ENCODE measurements at places on chromosomes 5 and 9.

DNA sequence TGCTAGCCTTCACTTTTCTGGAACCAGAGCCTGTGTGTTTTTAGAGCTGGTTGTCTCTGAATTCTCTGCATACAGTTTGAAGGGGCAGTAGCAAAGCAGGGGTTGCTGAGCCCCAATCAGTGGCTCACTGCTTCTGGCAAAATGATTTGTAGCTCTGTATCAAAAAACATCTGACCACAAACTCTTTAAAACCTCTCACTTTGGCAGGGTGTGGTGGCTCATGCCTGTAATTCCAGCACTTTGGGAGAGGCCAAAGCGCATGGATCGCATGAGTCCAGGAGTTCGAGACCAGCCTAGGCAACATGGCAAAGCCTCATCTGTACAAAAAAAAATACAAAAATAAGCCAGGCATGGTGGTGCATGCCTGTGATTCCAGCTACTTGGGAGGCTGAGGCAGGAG is 28.3 kb upstream of the APC start:
- no peak for DNase-seq

GRCh38 chr5:148926207-148926606 is 99.8 kb downstream of the ADRB2 start:
- DNase-seq: no peak

DNA sequence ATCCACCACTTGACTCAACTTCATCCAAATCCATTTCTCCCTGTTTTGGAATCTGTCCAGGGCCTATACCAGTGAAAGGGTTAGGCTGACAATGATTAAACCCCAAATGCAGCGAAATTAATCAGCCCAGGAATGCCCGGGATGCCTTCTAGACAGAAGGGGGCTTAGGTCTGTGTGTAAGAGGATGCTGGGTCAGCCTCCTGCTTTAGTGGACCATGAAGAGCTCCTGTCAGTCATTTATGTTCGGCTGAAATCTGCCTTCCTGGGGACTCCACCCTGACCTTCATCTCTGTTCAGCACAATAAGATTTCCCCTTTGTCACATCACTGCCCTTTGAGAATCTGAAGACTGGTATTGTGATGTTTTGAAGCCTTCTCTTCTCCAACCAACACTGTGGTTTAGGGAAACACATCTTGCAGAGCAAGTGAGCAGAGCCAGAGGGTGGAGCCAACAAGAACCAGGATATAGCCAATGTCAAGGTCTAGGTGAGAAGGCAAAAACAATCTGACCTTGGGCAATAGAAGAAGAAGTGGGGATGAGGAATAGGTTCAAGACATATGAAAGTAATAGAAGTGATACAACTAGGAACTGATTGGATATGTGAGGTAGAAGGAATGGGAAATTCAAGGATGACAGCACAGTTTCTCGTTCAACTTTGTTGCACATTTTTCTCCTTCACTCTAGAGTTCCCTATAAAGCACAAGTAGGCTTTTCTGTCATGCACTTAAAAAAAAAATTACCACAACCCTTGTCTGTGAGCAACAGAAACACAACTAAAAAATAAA is 234.4 kb downstream of the ARHGAP26 start:
- no peak for DNase-seq

- no peak for DNase-seq
These were observed 666.3 kb downstream of the DNAH5 start for GRCh38 chr5:13278148-13278547.

DNA sequence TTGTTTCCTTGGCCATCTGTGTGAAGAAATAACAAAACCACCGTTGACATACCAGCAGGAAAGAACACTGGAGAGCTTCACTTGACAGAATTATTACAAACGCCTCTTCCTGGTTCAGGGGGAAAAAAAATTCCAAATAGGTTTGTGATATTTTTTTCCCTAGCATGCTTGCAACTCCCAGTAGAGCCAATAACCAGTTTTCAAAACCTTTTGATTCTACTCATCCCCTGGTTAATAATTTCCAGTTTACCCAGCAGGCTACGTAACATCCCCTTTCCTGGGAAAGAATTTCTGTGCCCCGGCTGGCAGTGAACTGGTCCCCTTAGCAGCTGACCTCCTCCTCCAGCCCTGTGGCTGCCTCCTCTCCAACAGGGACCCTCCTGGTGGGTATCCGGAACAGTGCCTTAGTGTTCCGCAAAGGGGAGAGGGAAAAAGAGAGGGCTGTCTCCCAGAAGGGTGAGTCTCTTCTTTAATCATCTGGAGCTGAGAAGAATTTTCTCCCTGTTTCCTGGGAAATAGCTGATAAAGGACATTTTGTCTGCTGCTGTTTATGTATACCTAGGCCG is 72.8 kb upstream of the BOD1 start:
- DNase-seq: no peak

DNA sequence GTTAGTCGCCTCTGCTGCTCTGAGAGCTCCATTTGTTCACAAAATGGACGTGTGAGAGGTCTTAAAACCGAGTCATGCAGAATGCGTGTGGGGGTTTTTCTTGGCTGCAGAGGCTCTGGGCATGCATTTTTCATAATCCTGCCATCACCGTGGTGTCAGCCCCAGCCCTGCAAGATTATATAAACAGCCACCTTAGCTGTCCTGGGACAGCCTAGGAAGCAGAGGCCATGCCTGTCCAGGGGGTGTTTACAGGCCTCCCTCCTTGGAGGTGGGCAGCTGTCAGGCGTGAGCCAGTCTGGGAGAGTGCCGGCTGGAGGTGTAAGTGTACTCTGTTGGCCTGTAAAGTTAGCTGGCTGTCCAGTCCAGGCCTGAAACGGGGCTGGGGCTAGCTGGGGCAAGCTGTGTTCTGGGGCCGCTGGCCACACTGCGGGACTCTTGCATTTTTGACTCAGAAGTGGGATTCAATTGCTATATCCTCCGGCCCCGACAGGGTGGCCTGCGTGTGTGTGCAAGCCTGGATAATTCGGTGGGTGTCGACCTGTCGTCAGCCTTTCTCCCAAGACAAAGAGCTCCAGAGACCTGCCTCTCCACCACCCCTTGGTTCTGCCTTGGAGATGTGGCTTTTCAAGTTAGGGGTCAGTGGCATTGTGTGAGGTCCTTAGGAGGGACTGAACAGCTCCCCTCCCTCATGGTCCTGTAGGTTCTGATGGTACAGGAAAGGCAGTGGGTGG is 2.4 kb downstream of the WNK2 start:
- no peak for DNase-seq

GRCh38 chr5:65943771-65944170 is 17.4 kb downstream of the ERBIN start:
- no peak for DNase-seq

- DNase-seq: no peak
These were observed 243.3 kb upstream of the ACTBL2 start for GRCh38 chr5:57725658-57726504.

GRCh38 chr5:96528826-96529474 is 95.9 kb upstream of the PCSK1 start:
- no peak for DNase-seq

Data from CD4-positive, alpha-beta T cell treated with Interleukin-17A for 1 hour (primary cell).